NB4 (cell line): ENCODE measurements at places on chromosomes 16 and 17.

DNA sequence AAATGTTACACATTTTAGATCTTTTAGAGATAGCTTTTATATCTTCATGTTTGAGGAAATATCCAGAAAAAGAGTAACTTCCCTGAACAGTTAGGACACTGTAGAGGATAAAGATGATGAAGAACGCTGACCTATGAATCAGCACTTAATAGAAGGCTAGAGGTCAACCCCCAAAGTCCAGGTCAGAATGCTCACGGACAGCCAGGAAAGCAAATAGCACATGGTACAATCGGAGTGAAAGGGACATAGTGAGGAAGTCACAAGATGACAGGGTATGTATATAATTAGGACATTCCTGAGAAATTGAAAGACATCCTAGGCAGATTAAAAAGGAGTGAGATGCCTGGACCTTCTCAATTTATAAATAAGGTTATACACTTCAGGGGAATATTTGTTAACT, 55.1 kb upstream of the CNTNAP4 start:
- no peak for DNase-seq

DNA sequence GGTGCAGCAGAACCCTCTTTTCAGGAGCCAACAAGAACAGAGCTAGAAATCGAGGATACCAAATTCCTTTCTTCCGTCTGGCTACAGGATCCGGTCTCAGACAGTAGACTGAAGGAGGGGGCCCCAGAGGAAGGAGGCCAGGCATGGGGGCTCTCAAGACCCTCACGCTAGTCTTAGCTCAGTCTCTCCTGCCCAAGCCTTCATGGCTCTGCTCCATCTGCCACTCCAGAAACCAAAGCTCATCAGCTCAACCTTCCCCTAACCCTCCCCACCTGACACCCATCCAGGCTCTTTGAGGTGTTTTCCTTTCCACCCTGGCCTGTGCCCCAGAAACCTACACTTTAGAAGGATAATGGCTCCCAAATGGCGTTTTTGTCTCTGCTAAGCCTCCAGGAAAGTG, 6.2 kb upstream of the TMEM92 start:
- DNase-seq = no peak

DNA sequence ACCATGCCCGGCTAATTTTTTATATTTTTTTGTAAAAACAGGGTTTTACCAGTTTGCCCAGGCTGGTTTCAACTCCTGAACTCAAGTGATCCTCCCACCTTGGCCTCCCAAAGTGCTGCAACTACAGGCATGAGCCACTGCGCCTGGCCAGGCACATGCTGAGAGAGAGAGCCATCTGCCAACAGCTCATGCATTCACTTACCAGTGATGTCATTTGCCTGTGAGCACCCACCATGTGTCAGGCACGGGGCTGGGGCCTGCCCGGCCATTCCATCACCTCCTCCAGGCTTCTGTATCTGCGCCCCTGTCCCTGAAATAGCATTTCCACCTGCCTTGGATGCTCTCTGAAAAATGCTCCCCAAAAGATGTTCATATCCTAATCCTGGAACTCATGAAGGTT, 43.6 kb upstream of the PEMT start:
- no peak for DNase-seq

- DNase-seq = no peak
These were observed 17.9 kb downstream of the ST3GAL2 start for GRCh38 chr16:70421014-70421413.

- DNase-seq = peak; percentile 53
These were observed 209.7 kb downstream of the RBFOX3 start for GRCh38 chr17:79400989-79401703.

- no peak for DNase-seq
These were observed 3.4 kb downstream of the VPS4A start for GRCh38 chr16:69314534-69314933.

DNA sequence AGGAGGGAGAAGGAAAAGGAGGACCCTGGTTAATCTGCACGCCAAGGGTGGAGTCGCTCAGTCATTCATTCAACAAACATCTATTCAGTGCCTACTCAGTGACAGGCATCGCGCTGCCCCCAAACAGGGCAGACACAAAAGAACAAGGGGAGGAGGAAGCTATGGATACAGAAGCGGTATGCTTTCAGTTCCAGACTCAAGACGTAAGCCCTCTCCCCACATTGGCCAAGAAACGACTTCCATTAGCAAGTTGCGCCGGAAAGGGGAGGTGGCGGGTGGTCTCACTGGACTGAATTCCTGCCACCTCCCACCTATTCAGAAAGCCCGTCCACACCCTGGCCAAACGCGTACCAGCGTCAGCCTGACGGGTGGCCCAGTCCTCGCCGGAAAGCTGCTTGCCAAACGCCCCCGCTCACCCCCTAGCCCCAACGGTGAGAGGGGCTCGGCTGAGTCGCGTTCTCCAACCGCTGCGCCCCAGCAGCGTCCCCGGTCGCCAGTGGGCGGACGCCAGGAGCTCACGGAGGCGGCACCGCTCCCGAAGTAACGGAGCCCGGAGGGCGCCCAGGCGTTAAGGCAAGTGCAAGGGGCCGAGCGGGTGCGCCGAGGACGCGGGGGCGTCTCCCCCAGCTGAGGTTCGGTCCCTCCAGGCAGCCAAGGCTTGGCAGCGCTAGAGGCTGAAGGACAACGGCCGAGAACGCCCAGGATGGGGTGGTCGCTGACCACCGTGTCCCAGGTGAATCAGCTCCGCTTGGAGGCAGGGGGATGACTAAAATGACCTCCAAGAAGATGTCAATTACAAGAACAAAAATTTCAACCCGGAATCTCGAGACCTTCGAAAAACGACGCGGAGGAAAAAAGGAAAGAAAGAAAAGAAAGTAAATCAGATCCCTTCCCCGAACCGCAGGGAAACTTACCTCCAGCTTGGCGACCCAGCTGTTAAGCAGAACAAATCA, 470.7 kb downstream of the SOX9 start:
- DNase-seq = no peak

GRCh38 chr17:72575542-72576233, 454.9 kb downstream of the SOX9 start:
- DNase-seq = no peak

DNA sequence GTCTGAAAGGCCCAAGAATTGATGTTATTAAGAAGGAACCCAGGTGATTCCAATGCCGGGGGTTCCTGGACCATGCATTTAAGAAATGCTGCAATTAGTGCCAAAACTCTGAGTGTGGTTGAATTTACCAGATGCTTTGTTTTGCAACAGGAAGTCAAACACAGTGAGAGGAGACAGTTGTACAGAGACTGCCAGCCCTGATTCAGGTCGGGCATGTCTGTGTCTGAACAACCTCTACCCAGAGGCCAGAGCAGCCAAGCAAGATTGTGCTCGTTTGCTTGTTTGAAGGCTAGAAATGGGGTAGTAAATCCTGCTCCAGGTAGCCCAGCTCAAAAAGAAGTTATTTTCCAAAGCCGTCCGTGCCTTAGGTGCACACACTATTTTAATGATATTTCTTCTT, 412.4 kb upstream of the ERCC4 start:
- peak; percentile 9 for DNase-seq

DNA sequence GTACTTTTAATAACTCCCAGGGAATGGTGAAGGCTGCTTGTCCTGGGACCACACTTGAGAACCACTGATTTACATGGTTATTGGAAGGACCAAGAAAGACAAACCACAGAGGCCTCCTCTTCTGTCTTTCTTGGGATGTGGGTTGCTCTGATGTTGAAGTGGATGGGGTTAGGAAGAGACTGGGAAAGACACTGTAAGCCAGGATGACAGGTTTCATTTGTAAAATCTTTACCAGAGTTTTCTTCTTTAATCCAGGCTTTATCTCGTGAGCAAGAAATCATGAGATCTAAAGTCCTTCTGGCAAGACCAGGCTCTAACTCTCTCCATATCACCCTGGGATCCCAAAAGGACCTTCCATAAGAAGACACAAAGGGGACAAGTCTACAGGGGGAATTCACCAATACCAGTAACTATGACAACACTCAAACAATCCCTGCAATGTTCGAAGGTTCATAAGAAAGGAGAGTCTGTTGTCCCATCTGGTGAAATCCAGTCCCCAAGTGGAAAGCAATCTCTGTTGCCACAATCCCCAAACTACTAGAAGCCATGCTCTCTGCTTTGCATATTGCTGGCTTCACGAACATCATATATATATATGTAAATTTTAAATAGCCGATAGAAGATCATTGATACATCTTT, 44.8 kb upstream of the CDRT4 start:
- no peak for DNase-seq

GRCh38 chr16:49490321-49490705, 116.7 kb downstream of the C16orf78 start:
- DNase-seq = no peak

GRCh38 chr17:13569398-13570123, 32.2 kb downstream of the HS3ST3A1 start:
- DNase-seq = no peak

GRCh38 chr16:85310868-85311585, 198.8 kb upstream of the CIBAR2 start:
- DNase-seq = no peak

DNA sequence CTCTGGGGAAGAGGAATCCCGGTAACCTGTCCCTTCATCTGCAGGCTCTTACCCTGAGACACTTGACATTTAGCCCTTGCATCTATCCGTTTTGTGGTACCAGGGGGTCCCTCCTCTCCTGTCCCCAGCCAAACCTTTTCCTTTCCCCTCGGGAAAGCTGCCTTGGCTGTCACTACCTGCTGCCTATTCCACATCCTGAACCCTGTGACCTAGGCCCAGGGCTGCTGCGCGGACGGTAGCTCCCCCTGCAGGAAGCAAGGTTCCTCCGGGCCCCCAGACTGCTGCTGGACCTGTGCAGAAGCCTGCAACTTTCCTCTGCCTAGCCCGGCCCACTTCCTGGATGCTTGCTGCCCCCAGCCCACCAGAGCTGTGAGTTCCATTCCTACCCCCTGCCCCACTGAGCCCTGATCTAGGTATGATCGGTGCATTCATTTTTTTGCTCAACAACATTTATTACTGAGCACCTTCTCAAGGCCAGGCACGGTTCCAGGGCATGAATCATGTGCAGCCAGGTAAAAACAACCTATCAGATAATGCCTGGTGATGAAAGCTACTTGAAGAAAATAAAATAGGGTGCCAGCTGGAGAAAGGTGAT, 10.5 kb upstream of the ALDOA start:
- DNase-seq = peak; percentile 59

GRCh38 chr17:6815775-6816174, 15.8 kb downstream of the TEKT1 start:
- DNase-seq = no peak

DNA sequence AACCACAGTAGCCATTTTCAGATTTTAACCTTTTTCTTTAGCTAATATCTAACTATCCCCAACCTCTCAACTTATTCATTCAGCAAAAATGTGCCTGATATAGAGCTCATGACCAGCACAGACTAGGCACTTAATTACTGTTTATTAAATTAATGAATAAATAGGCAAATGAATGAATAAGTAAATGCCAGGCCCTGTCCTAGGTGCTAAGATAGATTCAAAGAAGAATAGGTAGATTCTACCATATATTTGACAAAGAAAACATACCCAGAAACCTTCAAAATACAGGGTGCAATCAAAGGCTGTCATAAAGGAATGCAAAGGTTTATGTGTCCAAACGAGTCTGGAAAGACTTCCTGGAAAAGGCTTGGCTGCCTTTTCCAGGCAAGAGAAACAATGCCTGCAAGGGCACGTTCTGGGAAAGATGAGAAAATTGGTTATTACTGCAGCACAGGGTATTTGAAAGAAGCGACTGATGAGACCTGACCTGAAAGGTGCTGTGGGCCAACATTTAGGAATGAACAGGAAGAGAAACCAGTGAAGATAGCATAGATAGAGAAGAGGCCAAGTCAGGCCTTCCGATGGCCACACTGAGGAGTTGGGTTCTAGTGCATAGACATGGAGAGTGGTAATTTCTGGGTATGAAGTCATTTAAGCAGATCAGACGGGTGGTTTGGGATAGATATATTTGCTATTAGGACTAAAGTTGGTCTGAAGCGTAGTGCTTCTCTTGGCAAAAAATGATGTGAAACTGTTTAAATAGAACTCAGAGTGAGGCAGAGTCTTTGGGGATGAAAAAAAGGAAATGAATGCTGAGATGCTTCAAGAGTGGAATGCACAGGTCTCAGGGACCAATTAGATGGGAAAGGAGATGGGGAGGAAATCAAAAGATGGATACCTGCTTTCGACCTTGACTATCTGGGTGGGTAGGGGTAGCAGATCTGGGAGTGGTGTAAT, 11.4 kb upstream of the CCL2 start:
- DNase-seq = no peak

DNA sequence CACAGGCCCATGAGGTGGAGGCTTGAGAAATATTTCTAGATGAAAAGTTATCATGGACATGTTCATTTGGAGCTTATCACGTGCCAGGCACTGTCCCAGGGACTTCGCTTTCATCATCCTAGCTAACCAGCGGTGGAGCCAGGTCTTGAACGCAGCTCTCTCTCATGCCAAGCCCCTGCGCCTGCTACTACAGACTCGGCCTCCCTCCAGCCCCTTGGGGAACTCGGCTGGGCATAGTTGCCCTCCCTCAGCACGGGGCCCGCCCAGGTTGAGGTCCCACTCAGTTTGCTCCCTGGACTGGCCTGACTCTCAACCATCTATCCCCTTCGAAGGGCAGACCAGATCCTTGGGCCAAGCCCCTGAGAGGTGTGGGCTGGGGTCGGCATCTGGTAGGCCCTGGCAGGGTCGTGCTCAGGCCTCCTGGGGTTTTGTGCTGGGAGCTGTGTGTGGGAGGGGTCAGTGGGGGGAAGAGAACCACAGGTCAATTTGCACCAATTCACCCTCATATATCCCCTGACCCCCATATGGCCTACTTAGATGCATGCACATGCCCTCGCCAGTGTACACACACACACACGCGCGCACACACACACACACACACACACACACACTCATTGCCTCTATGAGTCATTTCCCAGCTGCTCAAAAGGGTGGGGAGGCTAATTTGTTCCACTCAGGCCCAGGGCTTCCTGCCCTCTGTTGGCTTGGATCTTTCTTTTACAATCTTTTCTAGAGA, 12.1 kb upstream of the SCN4A start:
- DNase-seq = peak; percentile 70

DNA sequence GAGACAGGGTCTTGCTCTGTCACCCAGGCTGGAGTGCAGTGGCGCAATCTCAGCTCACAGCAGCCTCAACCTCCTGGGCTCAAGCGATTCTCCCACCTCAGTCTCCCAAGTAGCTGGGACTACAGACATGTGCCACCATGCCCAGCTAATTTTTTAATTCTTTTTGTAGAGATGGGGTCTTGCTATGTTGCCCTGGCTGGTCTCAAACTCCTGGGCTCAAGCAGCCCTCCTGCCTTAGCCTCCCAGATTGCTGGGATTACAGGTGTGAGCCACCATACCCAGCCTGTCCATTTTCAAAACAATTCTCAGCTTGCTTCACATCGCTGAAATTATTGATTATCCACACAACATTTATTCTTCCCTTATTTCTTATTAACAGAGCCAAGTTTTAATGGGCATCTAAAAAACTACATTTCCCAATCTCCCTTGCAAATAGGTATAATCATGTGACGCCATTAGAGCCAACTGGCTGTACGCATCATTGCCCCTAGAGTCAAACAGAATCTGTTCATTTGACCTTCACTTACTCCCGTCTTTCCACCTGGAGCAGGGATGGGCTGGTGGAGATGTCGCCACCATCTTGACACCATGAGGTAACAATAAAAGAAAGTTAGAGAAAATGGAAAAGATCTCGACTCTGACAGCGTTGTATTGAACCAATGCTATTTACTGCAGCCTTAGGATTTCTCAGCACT, 148.0 kb upstream of the FOXF1 start:
- DNase-seq = no peak
